ENCODE measurements at places on chromosomes 16 and 17.

- no peak for DNase-seq
These were observed 56.5 kb downstream of the COPRS start for GRCh38 chr17:31802502-31802901.

DNA sequence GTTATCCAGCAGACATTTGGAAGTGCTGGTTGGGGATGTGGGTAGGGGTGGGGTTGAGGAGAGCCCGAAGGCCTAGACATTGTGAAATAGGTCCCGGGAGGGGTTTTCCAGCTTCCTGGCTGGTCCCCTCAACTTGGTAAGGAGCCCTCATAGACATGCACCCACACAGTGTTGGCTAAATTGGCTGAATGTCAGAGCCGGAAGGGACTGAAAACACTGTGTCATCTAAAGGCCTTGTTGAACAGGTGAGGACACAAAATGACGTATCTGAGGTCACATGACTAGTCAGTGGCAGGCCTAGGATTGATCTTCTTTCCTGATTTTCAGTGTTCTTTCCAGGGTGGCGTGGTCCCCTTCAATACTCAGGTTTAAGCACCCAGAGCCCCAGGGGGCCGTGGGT lies 27.6 kb downstream of the ITGB3 start:
- DNase-seq = no peak

GRCh38 chr16:17451843-17452242 lies 18.9 kb downstream of the XYLT1 start:
- peak; percentile 46 for DNase-seq

DNA sequence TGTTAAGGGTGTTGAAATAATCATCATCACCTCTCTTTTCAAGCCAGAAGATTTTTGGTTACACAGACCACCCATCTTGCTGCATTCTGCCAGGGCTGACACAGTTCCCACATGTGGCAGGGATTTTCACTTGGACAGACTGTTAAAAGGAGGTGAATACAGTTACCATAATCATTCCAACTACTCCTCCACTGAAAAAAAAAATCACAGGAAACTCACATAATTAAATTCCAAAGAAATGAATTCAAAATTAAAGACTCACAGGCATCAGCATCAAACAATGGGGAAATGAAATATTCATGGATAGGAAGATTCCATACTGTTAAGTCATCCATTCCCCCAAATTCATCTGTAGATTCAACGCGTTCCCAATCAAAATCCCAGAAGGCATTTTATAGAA lies 209.4 kb downstream of the MRTFB start:
- no peak for DNase-seq

DNA sequence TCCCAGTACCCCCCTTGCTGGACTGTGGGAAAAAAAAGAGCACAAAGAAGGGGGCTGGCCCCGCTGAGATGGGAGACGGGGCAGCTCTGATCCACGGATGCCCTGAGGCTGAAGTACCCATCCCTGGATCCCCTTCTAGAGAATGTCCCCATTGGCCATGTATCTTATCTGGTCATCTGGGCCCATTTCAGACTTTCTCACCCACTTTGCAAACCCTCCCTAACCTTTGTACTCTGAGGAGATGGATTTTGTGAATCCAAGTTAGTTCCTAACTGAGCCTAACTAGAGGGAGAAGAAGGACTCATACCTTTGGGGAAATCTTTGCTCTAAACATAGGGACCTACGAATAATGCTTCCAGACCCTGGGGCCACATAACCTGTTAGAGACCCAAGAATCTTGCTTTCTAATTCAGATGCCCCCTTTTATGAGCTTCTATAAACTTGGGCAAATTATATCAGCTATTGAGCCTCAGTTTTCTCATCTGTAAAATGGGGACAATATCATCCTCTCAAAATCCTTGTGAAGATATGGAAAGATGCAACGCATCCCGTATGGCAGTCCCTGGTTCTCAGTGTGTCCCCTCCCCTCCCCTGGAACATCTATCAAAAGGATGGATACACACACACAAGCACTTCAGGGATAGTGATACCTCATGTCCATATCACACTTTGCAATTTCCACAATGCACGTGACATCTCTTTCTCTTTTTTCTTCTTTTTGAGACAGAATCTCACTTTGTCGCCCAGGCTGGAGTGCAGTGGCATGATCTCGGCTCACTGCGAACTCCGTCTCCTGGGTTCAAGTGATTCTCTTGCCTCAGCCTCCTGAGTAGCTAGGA lies 16.8 kb upstream of the FZD2 start:
- DNase-seq = no peak

DNA sequence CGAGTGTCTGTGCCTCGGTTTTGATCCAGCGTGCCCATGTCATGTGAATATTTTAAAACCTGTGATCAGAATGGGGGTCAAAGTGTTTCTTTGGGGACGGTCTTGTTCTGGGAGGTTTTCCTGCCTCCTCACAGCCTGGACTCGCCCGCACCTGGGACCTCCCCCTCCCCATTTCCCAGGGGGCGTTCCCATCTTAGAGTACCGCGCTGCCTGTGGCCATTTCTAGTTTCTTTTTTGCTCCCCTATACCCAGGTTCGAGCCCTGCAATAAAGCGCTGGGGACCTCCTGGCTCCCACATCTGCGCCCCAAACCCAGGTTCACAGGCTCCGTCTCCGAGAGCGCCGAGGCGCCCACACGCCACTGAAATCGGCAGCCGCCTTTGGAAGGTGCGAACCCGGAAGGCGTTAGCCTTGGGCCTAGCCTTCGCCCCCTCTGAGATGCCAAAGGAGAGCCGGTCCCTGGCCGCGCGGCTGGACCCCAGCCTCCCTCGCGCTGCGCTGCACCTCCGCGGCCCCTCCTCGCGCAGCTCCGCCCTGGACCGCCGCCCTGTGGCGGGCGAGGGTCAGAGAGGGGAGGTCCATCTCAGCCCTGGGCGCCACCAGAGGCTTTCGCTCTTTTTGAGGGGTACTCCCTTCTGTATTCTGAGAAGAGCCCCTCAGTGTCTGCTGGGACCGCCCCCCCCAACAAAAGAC lies 1.7 kb downstream of the KCNJ12 start:
- DNase-seq = no peak

DNA sequence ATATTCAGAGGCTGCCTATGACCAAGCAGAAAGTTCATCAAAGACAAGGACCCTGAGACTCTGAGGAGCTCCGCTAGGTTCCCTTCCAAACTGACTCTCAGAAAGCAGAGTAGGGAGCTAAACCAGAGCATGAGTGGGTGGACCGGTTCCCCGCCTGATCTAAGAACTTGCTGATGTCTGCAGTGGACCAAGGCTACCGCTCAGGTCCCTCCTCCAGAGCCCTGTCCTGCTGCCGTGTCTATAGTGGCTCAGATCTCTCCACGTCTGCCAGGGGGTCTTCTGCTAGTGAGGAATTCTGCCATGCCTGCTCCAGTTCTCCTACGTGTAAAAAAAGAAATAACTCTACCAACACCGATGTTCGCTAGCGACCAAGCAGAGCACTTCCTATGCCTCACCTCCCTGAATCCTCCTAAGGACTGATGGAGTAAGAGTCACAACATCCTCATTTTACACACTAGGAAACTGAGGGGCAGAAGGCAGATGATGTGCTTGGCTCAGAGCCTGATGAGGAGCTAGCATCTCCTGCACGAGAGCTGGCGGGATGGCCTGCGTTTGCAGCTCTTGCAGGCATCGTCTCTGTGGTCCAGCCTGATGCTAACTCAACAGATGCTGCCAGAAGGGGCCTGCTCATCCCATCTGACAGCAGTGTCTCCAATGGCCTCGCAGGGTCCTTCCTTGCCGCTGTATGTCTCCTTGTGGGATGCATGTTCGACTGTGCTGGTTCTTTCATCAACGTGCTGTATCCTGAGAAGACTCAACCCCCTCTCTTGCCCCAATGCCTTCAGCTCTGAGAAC lies 265.5 kb downstream of the C16orf95 start:
- no peak for DNase-seq

Data from CD4-positive, alpha-beta T cell treated with Interleukin-10 for 1 hour (primary cell).